ENCODE measurements at places on chromosomes 6 and 20.

DNA sequence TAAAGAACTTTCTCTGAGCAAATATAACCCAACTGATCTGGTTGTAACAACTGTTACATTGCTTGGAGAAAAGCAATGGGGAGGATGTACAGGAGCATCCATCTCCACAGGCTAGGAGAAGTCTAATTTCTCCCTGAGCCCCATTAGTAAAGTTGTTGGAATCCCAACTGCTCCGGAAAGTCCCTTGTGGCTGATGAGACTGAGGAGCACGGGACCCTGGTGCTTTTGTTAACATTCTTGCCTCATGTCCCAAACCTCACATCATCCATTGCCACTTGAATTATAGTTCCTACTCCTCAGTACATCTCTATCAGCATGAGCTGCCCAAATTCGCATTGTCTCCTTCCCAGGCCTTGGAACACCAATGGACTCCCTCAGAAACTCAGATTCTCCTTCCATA lies 260.6 kb upstream of the BMP2 start:
- DNase-seq, result no peak

DNA sequence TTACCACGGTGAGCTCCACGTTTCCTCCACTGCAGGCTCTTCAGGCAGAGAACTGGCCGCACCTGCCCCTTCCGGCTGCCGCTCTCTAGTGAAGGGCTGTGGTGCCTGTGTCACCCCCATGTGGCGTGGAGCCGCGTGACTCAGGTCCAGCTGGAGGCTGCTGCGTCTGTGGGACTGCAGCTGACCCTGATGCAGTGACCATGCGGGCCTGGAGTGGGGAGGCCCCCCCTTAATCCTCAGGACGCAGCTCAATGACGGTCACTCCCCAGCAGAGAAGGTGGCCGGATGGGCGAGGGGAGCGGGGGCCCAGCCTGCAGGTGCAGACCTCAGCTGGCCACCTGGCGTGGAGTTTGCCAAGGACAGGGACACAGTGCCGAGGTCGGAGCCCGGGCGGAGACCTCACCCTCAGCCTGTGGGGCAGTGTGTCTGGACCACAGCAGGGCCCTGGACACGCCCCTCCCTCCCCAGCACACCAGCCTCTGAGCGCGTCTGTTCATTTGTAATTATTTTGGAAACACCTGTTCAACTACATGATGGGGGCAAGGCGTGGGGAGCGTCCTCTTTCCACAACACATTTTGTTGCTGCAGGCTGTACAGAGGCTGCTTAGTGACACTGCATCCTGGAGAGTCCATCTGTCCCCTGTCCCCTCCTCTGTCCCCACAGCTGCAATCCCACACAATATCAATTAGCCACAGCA lies 10.7 kb downstream of the BHLHE23 start:
- DNase-seq, result no peak

- no peak for DNase-seq
Observed at GRCh38 chr20:31578448-31579138, 26.5 kb upstream of the ID1 start.

GRCh38 chr6:96420294-96420693 lies 101.3 kb upstream of the UFL1 start:
- DNase-seq, result no peak

DNA sequence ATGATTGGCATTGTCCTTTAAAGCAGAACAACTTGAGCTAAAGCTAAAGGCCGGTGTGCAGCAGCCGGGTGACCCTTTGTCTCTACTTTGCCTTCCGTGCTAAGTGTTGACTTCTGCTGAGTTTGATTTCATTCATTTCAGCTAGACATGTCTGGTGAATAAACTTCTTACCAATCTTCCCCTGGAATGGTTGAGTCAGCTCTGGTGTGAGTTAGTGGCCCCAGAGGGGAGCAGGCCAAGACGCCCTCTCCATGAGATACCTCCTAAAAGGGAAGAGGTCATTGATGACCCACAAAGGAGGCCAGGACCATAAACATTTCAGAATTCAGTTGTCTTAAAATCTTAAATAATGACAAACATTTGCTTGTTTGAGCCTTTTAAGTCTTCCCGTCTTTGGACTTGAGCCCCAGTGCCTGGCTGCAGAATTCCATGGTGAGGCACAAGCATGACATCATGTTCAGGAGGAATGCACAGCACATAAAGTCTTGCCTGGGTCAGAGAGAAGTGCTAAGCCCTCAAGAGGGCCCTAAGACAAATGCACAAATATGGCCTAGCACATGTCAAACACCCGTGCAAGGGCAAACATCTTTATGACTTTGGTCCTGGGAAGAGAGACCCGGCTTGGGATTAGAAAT lies 96.3 kb upstream of the NEDD9 start:
- DNase-seq, result no peak

DNA sequence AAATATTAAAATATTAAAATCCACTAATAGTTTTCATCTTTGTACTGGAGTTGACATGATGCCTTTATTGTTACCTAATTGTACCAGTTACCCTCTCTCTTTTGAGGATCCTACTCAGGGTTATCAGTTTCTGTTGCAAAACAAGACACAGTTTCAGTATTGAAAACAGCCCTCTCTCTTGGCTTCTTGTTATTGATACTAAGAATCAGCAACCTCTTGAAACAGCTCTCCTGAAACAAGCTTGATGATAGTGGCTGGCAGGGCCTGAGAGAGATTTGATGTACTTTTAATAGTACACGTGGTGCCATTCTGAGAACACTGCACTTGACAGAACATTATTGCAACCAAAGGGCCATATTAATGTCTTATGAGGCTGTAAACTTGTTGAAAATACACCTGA lies 64.9 kb upstream of the MEI4 start:
- no peak for DNase-seq

DNA sequence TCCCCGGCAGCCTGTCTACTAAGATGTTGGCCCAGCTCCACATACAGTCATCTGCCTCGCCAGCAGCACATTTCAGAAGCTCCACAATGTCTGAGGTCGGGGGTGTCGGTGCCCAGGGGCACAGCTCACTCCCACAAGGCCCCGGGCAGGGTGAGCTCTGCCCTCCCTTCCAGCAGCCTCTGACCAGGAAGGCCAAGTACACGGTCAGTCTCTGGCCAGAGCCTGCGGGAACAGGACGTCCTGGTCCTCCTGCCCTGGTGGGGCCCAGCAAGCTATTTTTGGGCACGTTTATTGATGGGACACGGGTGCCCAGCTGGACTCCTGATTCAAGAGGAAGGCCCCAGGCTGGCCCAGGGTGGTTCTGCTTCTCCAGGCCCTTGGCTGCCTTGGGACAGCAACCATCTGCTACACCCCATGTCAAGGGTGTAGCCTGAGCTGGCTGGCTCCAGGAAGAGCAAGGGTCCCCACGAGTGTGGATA lies 114.9 kb upstream of the PTPN1 start:
- DNase-seq, result no peak

DNA sequence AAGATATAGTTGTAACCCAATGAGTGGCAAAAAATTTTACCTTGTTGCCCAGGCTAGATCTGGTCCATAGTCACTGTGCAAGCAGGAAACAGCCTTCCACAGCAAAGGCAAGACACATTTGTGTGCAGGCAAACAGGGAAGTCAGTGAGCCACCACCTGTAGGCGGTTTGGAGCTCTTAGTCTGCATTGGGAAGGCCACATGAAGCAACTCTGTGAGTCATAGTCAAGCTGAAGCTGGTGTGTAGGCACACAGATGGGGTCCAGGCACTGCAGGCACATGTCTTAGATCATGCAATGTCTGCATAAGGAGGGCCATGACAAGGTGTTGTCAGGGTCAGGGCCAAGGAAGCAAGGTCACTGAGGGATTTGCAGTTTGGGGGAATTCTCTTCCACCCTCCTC lies 543.2 kb upstream of the EPHA7 start:
- DNase-seq, result no peak

DNA sequence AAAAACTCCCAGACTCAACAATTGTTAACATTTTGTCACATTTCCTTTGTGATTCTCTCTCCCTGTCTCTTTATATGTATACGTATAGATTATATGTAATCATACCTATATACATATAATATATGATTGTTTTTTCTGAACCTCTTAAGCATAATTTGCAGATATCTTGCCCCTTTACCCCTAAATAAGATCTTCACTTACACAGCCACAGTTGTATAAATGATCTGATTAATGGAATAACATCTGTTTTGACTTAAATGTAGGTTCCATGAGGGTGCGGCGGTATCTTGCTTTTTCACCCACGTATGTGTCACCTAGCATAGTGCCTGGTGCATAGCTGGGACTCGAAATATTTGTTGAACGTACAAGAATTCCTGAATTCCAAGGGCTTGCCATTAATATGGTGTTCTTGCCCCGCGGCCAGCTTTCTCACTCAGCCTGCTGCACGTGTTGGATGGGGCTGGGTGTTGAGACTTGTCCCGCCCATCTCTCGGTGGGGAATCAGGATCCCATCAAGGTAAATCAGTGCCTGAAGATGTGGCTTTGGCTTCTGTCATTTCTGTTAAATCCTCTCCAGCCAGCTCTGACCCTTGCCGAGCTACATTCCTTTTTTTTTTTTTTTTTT lies 10.4 kb upstream of the MANBAL start:
- no peak for DNase-seq

GRCh38 chr6:122790028-122790422 lies 967 bp downstream of the SMPDL3A start:
- DNase-seq, result peak; percentile 48

DNA sequence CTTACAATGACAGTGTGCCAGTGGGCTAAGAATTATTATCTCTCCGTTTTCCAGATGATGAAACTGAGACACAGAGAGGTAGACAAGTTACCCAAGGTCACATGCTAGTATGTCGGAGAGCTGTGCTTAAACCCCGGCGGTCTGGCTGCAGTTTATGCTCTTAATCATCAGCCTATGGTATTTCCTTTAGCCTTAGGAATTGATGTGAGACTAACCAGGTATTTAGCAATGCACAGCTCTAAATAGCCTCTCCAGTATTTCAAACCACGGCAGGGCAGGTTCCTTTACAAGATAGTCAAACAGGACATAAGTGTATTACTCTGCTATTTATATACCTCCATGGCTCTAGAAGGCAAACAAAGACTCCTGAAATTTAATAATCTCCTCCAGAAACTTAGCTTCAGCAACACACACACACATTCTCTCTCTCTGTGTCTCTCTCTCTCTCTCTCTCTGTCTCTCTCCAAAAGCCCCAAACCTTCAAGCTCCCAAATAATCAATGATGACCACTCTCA lies 142.0 kb upstream of the ZNF217 start:
- peak; percentile 18 for DNase-seq

DNA sequence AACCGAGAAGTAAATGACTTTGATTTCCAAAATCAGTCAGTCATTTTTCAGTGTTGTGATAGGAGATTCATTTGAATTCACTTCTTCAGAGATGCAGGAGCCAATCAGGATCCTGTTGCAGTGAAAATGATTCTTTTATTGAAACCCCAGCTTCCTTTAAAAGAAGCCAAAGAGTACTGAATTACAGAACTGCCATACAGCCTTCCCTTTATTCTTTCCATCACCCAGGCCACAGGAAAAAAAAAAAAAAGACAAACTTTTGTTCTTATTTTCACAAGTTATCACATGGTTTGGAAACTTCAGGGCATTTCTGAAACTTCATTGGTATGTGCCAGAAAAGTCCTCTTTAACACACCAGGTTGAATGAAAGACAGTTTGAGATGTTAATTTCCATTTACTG lies 1.8 kb upstream of the CARMIL1 start:
- DNase-seq, result no peak

GRCh38 chr20:10718661-10719060 lies 44.9 kb upstream of the JAG1 start:
- no peak for DNase-seq

DNA sequence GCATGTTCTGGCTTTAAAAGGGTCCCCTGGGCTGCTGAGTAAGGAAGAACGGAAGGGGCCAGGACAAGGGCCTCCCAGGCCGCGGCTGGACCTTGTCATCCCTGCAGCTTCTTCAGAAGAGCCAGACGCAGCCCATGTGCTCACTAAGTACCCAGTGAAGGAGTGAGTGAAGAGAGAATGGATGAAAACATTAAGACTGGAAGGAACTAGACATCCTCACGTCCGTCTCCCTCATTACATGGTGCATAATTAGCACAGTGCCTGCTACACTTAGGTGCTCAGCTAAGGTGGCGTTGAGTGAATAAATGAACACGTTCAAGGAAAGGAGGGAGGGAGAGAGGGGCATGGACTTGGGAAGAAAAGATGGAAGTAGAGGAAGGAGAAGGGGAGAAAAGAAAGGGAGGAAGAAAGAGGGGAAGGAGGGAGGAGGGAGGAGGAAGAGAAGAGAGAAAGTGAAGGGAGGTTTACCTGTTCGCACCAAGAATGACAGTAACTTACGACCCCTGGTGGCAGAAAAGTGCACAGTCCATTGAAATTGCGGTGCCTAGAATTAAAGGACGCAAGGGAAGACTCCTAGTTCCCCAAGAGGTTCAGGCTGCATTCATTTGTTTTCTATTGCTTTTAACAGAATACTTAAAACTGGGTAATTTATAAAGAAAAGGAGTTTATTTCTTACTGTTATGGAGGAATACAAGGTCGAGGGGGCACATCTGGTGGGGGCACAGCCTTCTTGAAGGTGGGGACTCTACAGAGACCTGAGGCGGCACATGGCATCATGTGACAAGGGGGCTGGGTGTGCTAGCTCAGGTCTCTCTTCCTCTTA lies 8.0 kb downstream of the TP53RK start:
- peak; percentile 89 for DNase-seq

DNA sequence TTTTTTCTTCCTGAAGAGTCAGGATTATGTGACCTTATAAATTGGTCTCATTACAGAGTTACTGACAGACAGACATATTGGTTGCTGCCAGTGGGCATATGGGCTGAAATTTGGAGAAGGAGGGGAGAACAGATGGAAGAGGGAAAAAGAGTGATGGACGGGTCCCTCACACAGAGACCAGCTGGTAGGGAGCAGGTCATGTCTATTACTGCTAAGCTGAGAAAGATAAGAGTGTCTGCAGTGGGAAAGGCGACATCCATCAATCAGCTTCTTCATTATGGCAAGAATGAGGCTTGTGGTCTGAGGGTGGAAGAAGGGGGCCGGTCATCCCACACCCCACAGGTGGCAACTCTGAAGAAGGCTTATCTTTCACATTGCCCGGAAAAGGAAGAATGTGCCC lies 353.8 kb upstream of the RSPO3 start:
- DNase-seq, result no peak

DNA sequence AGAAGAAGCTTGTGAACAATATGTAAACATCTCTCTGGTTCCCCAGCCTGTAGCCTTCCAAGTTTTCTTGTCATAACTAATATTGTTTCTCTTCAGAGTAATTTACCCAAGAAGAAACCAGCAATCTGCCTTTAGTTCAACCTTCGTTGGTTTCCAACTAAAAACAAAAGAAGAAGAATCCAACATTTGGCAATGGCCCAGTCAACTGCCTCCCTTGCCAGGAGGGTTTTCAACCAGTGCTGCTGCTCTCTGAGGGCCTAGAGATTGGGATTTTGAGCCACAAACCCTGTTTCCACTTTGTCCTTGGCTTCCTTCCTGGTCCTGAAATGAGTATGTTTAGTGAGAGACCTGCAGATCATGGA lies 395.8 kb upstream of the CNR1 start:
- no peak for DNase-seq

- DNase-seq, result no peak
Observed at GRCh38 chr20:11117808-11118528, 444.2 kb upstream of the JAG1 start.
